ENCODE measurements at places on chromosomes 1 and 21.
A peak's percentile ranks its signal among the peaks of the same experiment; 100 is the strongest.

- no peak for DNase-seq
These were observed 46.6 kb downstream of the PLD5 start for GRCh38 chr1:242477944-242478343.

DNA sequence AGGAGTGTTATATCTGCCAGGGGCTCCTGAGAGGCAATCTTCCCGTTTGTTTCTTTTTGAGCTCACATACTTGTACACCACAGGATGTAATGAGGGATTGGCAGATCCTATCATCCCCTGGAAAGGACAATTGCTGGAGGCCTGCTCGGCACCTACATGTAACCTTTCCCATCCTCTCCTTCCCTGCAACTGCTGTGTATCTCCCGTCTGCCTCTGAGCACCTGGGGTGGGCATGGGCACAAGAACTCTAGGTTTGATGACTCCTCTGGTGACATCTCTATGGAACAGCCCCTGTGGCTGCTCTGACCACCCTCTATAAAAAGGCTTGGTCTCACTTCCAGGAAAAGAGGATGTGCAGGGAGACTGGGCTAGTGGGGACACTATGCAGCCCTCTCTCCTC is 25.0 kb upstream of the SMIM12 start:
- DNase-seq = no peak

DNA sequence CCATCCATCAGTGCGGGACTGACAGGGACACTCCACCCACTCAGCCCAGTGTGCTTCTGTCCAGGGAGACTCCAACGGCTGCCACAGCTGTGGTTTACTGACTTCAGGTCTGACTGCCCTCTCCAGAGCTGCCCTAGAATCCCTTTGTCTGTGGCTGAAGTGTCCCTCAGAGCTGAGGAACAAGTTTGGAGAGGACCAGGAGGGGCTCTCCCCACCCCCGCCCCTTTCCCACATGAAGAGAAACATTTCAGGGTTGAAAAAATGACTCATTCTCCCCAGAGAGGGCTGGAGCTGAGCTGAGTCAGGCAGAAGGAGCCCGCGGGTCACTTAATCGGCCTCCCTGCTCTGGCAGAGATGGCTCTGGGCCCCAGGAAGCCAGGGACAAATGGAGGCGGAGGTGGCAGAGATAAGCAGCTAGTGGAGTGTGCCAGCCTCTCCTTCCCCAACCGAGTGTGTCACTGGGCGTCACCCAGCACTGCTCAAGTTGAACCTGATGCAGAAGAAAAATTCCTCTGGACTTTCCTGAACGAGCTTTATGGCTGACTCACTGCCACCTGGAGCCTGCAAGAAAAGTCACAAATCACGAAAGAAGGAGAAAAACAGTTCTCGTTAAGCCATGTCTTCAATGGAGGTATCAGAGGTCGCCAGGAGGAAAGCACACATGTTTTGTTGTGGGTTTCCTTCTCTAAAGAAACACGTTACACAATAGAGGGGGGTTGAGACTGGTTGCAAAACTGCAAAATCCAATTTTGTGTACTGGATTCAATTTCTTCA is 34.3 kb upstream of the ECE1 start:
- no peak for DNase-seq

DNA sequence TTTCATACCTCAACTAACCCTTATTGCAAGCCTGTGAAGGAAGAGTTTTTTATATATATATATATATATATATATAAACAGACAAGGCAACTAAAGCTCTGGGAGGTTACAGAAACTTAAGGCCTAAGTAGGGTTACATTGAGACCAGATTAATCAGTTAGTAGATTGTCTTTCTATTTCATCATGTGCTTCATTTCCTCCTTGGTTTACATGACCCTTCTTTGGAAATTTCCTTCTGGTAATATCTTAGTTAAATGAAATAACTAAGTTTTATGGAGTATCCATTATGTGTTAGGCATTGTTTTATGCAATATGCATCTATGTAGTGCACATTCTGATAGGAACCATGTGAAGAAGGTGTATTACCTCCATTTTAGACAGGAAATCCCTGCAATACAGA is 112.7 kb downstream of the FGGY start:
- no peak for DNase-seq

- DNase-seq = no peak
These were observed 613.5 kb downstream of the LMO4 start for GRCh38 chr1:87942165-87942564.

DNA sequence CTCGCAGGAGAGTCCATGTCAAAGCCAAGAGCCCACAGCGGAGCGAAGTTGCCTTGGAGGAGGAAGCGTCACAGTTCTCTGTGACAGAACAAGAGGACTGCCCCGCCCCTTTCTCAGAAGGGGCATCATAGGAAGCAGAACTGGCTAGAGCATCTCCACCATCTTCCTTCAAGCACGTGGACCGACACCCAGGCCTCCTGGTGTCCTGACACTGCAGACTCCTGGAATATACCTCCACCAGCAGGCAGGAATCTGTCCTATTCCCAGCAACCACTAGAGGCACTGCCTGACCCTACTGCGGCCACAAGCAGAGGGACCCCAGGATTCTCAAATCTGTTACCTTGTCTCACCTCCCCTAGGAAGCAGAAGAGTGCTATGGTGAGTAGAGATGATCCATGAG is 37.8 kb downstream of the GPA33 start:
- DNase-seq = peak; percentile 72

Data from iPS-NIHi11 (cell line).